Hair follicular keratinocyte (primary cell): ENCODE measurements at places on chromosomes 5 and 9. TPM values are rescaled to one million over a fixed set of nuclear protein-coding genes. Genes with fewer than 3 reads are reported as not detected.

MPDZ gene
- total RNA-seq, result 5.8 and 16.8 TPM in 2 replicates

CCDC69 gene
- 1.3 and 1.5 TPM in 2 replicates for total RNA-seq

TTC39B gene
- 10.2 and 10.8 TPM in 2 replicates for total RNA-seq

CMYA5 gene
- under 0.01 TPM in 1 of 2 replicates, not detected in the other for total RNA-seq

TPPP gene
- total RNA-seq, result 0.49 and 0.94 TPM in 2 replicates

SAP30L gene
- total RNA-seq, result 22.2 and 27.0 TPM in 2 replicates

ECSCR gene
- not detected in 2 replicates for total RNA-seq

PDE6A gene
- total RNA-seq, result under 0.01 TPM in 1 of 2 replicates, not detected in the other

FCHSD1 gene
- 9.1 and 20.4 TPM in 2 replicates for total RNA-seq

PTTG1 gene
- total RNA-seq, result 205 and 450 TPM in 2 replicates

TRPM6 gene
- total RNA-seq, result 0.08 and 0.47 TPM in 2 replicates

ADAMTS12 gene
- total RNA-seq, result 0.16 and 0.84 TPM in 2 replicates

PKD2L2 gene
- not detected in 2 replicates for total RNA-seq

AGXT2 gene
- total RNA-seq, result not detected in 2 replicates

IL7R gene
- 4.1 and 5.5 TPM in 2 replicates for total RNA-seq

OTULINL gene
- total RNA-seq, result 0.27 and 0.78 TPM in 2 replicates

RNF180 gene
- total RNA-seq, result 1.8 and 3.2 TPM in 2 replicates

PCDHB13 gene
- not detected in 2 replicates for total RNA-seq

SPATA9 gene
- total RNA-seq, result not detected in 2 replicates

BAAT gene
- not detected in 2 replicates for total RNA-seq

CATSPER3 gene
- total RNA-seq, result not detected in 2 replicates

FUT7 gene
- not detected in 2 replicates for total RNA-seq

IGFBPL1 gene
- not detected in 2 replicates for total RNA-seq

TXNDC8 gene
- total RNA-seq, result not detected in 2 replicates
